ENCODE measurements at places on chromosomes 1 and 21.

- DNase-seq: no peak
Observed at GRCh38 chr21:31656199-31657095, 3.0 kb upstream of the SOD1 start.

DNA sequence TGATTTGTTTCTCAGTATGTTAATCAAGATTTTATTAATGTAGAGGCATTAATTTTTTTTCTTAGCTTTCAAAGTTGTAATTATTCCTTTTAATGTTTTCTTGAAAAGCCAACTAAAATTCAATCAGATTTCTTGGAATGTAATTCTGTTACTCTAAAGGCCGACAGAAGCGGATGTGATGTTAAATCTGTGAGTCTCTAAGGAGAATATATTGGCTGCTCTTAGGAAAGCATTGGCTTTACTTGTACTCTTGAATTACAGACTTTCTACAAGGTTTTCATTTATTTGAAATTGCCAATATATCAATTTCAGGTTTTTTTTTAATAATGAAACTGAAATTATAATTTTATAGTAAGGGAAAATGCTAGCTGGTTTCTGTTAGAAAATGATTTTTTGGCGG is 29.2 kb downstream of the RRP15 start:
- DNase-seq: no peak

DNA sequence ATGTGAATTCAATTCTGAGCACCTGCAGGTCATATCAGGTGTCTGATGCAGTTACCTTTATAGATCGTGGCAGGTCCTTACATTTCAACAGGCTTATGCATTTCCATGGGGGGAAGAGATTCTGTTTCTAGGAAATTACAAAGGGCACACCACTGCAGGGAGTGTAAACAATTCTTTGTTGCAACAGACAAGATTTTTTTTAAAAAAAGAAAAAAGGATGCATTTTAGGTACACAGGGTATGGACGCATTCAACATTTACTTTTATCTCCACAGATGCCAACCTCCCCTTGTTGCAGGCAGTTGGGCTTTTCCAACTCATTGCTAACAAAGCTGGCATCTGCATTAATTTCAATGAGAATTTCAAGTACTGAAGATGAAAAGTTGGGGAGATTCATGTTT is 13.5 kb upstream of the TEKT2 start:
- DNase-seq: no peak

GRCh38 chr1:177984136-177984525 is 14.3 kb upstream of the SEC16B start:
- peak; percentile 40 for DNase-seq

GRCh38 chr21:44987886-44988606 is 48.2 kb downstream of the SLX9 start:
- no peak for DNase-seq

- no peak for DNase-seq
Observed at GRCh38 chr1:2859881-2860430, 58.5 kb upstream of the TTC34 start.

GRCh38 chr1:48810740-48811139 is 34.0 kb upstream of the BEND5 start:
- DNase-seq: no peak

DNA sequence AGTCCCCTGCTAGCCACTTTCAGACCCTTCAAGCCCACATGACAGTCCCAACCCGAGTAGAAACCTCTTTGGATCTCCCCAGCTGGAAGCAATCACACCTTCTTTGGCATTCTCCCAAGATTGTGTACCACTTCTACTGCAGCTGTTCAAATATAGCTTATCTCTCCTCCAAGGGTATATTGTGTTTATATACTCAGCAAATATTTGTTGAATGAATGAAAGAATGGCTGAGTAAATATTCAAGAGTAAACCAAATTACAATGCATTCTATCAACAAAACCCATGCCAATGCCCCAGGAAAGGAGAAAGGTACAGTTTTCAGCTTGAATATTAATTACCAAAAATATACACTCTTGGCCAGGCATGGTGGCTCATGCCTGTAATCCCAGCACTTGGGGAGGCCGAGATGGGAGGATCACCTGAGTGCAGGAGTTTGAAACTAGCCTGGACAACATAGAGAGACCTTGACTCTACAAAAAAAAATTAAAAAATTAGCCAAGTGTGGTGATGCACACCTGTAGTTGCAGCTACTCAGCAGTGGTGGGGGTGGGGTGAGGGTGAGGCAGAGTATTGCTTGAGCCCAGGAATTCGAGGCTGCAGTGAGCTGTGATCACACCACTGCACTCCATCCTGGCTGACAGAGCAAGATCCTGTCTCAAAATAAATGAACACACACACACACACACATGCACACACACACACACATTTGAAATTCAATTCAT is 68.5 kb downstream of the NIBAN1 start:
- no peak for DNase-seq

DNA sequence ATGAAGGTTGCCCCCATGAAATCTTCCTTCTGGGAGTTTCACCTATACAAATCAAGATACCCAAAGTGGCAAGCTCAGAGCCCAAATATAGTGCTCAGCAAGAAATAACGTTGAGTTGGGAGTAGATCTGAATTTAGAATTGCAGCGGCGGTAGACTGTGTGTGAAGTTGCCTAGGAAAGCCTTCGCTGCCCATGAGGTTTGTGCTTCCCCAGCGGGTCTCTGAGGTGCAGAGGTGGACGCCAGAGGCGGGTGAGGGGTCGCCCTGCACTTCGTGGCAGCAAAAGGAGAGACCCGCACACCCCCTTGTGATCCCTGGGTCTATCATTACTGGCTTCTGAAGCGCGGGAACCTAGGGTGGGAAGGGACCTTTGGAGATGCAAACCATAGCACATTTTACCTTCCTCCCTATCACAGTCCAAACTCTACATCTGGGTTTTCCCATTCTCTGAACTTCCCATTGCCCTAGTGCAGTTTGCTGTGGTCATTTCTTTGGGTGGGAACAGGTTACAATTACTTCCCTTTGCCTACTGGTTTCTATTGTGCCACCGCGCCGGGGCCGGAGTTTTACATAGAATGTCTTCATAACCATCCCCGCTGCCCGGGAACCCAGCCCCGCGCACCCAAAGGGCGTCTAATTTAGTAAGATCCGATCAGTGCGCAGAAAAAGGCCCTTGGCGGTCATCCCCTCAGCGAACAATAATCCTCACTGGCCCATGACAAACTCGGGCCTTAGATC is 5.2 kb downstream of the TBX15 start:
- no peak for DNase-seq

DNA sequence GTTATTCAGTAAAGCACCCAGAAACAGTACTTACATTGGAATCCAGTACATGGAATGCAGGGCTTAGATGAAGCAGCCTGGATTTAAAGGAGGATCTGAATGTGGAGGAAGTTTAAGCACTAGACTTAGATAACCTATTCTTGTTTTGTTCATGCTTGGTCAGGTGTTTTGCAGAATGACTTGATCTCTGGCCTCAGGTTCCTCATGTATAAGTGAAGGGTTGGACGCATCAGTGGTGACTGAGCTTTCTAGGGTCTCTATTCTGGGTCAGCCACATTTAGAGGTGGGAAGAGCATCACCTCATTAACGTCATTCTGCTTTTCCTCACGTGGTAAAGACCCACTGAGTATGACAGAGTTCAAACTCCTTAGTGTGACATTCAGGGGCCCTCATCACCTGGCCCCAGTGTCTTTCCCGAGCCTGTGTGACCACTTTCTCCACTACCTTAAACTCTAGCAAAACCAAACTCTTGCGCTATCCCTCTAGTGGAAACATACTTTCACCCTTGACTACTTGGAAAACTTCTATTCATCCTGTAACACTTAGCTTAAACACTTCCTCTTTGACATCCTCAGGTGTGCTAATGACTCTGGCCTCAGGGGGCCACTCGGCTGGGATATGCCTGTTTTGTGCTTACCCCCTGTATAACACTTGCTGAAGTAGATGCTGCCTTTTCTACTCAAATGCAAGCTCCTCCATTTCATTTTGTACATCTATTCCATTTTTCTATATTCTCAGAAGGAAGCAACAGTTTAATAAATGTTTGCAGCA is 871 bp upstream of the ERICH3 start:
- DNase-seq: no peak

DNA sequence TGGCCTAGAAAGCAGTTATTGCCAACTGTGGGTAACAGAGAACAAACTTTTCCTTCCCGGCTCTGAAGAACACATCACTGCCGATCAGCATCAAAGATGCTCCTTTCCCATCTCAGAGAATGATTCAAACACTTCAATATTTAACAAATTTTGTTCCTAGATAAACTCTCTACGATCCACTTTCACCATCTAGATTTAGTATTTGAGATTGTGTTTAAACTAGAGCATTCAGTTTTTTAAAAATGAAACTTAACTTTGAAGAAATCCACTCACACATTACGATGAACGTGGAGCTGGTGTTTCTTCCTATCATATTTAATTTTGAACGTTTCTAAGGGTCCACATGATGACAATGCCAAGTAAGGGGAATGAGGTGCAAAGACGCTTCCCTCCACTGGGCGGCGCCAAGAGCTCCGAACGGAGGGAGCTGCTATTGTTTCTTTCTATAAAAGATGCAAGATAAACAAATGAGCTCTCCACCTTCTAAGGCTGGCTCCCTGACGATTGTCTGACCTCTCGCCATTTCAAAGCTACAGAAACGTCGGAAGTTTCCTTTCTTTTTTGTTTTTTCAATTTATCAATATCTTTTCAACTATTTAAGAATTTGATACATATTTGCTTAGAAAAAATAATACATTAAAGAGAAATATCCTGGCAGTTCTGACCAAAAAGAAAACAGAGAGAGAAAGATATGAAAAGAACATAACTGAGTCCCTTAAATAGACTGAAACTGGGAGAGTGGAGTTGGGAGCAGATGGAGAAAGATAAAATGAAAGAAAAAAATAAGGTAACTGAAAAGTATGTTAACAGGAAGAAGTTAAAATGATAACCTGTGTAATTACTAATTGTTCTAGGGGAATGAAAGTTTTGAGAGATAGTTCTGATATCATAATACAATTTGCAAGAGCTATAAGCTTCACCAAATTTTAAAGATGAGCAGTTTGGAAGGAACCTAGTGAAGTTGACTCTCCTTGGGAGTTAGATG is 4.4 kb upstream of the BARHL2 start:
- DNase-seq: no peak

GRCh38 chr1:32892368-32893197 is 6.3 kb downstream of the HPCA start:
- DNase-seq: no peak

- no peak for DNase-seq
Observed at GRCh38 chr21:32645261-32646182, 33.3 kb upstream of the CFAP298 start.

DNA sequence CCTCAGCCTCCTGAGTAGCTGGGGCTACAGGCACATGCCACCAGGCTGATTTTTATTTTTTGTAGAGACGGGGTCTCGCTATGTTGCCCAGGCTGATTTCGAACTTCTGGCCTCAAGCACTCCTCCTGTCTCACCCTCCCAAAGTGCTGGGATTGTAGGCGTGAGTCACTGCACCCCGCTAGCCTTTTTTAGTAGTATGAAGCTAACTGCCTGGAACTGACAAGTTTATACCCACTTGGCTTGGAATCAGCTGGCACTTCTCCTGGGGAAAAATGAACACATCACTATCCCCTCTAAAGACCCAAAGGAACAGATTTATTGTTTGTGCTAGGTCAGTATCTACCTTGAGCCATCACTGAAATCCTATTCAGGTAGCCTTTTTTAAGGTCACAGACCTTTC is 19.0 kb downstream of the TMEM63A start:
- no peak for DNase-seq

- no peak for DNase-seq
Observed at GRCh38 chr1:43255438-43256210, 14.2 kb upstream of the TMEM125 start.

DNA sequence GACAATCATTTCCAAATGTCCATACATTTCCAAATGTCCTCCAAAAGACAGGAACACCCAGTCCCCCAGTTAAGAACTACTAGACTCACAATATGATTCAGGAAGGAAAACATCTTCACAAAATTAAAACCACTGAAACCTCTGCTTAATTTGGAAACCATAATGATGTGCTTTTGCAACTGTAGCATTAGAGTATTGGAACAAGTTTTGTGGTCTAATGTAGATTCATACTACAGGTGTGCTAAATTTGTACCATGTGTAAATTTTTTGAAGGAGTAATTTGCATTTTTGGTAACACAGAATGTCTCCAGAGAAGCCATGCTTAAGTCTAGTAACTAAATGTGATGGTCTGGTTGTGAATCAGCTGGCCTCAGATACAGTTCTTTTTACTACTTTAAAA is 129.6 kb downstream of the DPYD start:
- DNase-seq: no peak

- no peak for DNase-seq
Observed at GRCh38 chr1:235888119-235888643, 21.5 kb upstream of the LYST start.

GRCh38 chr1:205528887-205529825 is 24.7 kb downstream of the CDK18 start:
- DNase-seq: peak; percentile 75

DNA sequence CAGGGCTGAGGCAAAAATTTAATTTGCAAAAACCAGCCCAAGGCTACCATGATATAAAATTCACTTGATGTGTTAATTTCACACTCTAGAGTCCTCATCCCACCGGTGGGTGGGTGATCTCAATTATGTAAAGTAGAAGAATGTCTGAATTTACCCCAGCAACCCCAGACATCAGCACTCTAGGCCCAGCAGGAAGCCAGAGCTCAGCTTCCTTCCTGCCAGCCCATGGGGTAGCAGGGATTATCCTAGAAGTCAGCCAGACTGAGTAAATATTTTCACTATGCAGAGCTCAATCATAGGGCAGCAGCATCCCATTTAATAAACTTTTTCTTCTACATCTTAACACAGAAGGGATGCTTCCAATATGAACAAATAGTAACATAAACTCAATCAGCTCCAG is 71.0 kb downstream of the SIPA1L2 start:
- DNase-seq: no peak

- DNase-seq: no peak
Observed at GRCh38 chr1:66172272-66172671, 361.7 kb upstream of the SGIP1 start.

DNA sequence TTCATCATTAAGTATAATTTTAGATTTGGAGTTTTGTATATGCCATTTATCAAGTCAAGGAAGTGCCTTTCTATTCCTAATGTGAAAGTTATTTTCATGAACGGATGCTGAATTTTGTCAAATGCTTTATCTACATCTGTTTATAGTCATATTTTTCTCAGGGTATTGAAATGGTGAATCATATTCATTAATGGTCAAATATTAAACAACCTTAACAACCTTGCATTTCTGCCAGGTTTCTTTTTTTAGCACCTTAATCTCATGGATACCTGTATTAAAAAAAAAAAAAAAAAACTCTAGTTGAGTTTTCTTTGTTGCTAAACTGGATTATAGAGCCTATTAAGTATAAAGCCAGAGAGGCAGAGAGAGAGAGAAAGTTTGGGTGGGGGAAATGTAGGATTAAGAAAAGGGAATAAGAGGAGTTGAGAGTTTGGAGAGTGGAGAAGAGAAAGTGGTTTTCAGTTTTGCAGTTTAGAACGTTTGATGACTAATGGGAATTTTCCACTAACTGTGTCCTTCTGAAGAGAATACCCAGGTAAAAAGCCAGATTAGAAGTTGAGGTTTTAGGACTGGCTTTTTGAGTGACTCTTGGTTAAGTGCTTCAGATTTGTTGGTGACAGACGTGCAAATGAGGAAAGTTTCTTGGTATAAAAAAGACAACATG is 305.0 kb downstream of the HLX start:
- DNase-seq: no peak

GRCh38 chr21:26795866-26796329 is 49.3 kb downstream of the ADAMTS1 start:
- DNase-seq: no peak

GRCh38 chr1:39458991-39459390 is 32.4 kb upstream of the BMP8A start:
- no peak for DNase-seq
